ENCODE measurements at places on chromosomes 7 and 10.

DNA sequence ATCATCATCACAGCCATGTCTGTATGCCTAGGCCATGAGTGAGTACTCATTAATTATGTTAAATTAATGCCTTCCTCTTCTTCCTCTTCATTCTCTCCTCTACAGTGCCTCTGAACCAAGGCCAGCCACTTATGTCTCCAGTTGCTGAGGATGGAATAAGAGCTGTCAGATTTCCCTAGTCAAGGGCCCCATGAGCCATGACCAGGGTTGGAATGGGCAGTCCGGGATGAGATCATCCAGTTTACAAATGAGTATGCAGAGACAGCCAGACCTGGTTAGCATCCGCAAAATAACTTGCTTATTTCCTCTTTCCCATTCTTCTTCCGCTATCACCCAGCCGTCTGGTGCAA, 342.7 kb downstream of the GRID1 start:
- peak; percentile 3 for DNase-seq

DNA sequence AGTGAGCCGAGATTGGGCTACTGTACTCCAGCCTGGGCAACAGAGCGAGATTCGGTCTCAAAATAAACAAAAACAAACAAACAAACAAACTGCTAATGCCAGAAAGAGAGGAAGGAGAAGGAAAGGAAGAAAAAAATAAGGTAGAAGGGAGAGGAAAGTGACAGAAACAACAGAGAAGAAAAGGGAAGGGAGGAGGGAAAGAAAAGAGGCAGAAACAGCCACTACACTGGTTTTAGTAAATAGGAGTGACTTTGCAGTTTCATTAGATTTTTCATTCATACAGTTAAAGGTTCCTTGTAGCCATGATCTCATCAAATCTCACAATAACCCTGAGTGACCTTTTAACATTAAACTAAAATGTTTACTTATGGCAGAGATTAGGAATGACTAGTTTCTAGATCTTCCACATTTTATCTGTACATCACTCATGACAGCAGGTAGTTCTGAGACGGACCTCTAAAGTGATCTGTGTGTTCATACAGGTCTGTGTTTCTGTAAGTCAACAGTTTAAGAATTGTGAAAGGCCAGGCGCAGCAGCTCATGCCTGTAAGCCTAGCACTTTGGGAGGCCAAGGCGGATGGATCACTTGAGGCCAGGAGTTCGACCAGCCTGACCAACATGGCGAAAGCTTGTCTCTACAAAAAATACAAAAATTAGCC, 191.3 kb upstream of the KLF14 start:
- DNase-seq, result no peak

GRCh38 chr7:106037489-106038176, 74.5 kb downstream of the SYPL1 start:
- no peak for DNase-seq

- DNase-seq, result no peak
Observed at GRCh38 chr7:137996386-137996851, 5.5 kb downstream of the CREB3L2 start.

DNA sequence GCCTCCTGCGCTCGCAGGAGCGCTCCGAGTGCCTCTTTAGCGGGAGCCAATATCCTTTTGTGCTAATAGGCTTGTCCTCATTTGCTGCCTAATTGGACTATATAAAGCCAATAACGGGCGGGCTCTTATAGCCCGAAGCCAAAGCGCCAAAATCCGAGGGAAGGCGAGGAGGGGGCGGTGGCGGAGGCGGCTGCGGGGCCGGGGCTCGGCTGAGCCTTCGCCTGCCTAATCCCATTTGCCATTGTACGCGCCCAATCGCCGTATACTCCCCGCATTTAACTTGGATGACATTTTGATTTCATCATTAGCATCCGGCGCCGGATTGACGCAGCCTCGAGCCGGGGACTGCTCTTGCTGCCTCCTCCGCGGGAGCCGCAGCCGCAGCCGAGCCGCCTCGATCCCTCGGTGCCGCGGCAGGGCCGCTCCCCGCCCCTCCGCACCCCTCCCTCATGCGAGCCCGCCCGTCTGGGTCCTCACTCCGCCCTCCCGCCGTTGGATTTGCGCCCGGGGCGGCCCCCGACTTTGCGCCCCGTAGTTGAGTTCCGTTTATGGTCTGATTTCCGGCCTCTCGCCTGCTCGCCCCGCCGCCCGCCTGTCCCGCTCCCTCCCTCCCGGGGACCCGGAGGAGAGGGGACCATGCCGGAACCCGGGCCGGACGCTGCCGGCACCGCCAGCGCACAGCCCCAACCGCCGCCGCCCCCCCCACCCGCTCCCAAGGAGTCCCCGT, at the start of gene HMX3:
Gene HMX3, plus strand, starts transcription at position 556 of the 727 bp plus-strand sequence. Its CDS starts 81 bp downstream, at position 637.
- no peak for DNase-seq

Measured in NCI-H2029 (cell line).